Activated CD4-positive, alpha-beta T cell treated with anti-CD3 and anti-CD28 coated beads, Interleukin-2, amount 50 U/mL, for 24 hours (primary cell): ENCODE measurements at places on chromosomes 1 and 21.

- no peak for DNase-seq
Measured at GRCh38 chr1:206114692-206115640, 2.2 kb downstream of the AVPR1B start.

DNA sequence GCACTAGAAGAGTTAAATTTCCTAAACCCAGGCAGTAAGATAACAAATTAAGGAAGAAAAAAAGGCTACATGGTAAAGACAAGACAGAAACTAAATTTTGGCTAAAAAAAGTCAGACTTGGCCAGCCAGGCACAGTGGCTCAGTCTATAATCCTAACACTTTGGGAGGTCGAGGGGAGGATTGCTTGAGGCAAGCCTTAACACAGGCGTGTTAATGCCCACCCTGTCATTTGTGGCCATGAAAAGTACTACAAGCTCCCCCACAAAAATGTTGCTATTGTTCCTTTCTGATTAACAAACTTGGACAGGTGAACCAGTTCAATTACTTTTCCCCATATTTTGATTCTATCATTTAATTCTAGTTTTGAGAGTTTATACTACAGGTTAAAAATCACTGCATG lies 32.3 kb downstream of the UBR4 start:
- no peak for DNase-seq

GRCh38 chr1:199545780-199546179 lies 481.7 kb upstream of the NR5A2 start:
- DNase-seq, result no peak

DNA sequence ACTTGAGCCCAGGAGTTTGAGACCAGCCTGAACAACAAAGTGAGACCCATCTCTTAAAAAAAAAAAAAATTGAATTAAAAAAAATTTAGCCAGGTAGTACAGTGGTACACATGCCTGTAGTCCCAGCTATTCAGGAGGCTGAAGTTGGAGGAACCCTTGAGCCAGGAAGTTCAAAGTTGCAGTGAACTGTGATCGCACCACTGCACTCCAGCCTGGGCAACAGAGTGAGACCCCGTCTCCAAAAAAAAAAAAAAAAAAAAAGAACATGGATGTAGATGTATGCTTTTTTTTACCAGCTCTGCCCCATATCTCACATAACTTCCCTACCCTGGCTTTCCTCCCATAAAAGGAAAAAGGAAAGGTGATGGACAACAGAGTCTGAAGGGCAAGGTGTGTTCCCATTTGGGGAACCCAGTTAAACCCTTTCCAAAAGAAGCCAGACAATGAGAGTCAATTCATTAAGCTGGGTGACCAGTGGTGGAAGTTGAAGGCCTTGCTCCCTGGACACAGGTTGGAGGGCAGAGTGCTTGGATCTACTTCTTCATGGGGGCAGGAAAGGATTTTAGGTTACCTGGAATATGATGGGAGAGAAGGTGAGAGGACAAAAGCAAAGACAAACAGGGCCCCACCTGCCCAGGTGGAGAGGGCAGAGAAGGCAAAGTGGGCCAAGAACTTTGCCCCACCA lies 2.9 kb downstream of the KRTCAP2 start:
- no peak for DNase-seq

- DNase-seq, result peak; percentile 75
Measured at GRCh38 chr1:205711105-205712048, 31.1 kb upstream of the SLC45A3 start.

DNA sequence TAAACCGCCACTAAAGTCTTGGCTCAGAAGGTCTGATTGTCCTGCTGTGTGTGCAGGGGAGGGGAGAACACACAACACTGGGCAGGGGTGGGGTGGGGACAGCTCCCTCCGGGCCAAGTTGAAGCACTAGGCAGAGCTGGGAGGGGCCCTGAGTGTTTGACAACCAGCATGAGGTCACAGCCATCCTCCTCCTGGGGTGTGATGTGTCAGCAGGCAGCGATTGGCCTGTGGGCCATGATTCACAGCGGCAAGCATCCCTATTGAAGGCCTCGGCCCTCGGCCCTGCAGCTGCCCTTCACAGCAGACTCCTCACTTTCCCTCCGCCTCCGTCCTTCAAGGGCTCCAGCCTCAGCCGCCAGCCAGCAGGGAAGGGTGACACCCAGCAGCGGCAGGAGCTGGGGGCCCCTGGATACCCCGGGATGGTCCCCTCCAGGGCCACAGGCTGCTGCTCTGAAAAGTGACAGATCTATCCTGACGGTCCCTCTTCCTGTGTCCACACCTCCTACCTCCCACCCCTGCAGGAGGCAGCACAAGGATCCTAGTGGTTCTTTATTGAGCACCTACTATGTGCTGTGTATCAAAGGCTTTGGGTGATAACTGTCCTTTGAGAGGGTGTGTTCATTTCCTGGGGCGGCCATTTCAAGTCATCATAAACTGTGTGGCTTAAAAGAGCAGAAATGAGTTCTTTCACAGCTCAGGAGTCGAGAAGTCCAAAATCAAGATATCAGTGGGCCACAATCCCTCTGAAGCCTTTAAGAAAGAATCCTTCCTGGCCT lies 66.0 kb upstream of the SLC25A33 start:
- no peak for DNase-seq

- no peak for DNase-seq
Measured at GRCh38 chr1:3349161-3349967, 105.1 kb upstream of the ARHGEF16 start.

GRCh38 chr1:222930070-222930469 lies 115.2 kb downstream of the DISP1 start:
- no peak for DNase-seq

GRCh38 chr1:106876384-106876783 lies 180.1 kb upstream of the PRMT6 start:
- no peak for DNase-seq

DNA sequence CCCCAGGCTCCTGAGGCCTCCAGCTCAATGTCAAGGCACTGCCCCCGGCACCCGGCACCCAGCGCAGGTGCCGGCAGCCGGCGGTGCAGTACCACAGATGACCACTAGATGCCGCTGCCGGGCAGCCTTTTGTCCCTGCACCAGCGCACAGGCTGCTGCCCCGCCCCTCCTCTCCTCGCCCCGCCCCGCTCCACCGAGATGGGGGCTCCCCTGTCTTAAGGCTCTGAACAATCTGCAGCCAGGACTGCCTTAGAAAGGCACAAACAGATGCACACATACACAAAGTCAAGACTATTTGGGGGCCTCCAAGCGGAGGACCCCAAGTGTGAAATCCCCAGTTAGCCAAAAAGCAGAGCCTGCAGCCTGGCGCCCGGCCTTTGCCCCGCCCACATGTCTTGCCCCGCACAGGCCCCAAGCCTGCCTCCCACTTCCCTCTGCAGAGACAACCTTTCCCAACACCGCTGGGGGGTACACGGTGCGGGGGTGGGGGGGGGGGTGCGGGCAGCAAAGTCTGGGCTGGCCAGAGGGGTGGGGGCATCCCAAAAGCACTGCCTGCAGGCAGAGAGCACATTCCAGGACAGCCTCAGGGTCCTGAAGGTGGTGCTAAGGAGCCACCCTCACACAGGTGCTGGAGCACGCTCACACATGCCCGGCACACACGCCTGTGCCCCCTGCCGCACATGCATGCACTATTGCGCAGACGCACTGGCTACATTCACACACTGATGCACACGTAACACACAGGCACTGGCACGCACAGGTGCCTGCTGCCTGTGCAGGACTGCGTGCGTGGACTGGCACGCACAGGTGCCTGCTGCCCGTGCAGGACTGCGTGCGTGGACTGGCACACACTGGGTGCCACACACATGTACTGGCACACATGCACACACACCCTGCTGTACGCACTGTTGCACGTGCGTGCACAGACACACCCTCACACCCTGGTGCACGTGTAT lies 37.1 kb downstream of the ARHGEF16 start:
- peak; percentile 82 for DNase-seq

- no peak for DNase-seq
Measured at GRCh38 chr1:45351508-45351907, 11.3 kb upstream of the MUTYH start.

DNA sequence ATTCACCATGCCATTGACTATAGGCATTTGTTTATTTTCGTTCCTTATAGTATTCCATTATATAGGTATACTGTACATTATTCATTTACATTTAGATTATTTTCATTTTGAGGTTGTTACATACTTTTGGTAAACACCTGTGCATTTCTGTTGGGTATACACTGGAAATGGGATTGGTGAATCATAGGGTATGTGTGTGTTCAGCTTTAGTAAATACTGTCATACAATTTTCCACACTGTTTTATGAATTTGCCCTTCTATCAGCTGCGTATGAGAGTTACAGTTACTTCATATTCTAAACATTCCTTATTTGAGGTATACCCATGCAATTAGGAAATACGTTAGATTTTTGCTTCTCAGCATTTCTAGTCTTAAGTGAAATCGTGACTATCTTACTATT lies 55.1 kb upstream of the FASLG start:
- no peak for DNase-seq

DNA sequence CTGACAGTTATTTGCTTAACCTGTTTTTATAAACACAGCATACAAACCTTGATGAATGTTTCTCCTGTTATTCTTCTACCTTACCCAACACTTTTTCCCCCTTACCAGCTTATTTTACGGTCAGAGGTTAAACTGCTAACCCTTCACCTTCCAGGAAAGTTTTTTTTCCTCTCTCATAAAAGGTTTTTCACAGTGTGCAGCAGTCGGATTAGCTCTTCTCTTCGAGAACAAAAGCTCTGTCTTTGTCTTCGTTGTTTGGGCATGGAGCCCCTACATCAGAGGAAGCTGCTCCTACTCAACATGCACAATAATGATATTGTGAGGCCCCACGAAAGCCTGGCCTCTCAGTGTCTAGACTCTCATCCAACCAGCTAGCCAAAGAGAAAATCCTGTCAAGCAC lies 42.0 kb downstream of the DENND1B start:
- DNase-seq, result no peak

GRCh38 chr1:44653107-44653964 lies 20.9 kb downstream of the TMEM53 start:
- no peak for DNase-seq

DNA sequence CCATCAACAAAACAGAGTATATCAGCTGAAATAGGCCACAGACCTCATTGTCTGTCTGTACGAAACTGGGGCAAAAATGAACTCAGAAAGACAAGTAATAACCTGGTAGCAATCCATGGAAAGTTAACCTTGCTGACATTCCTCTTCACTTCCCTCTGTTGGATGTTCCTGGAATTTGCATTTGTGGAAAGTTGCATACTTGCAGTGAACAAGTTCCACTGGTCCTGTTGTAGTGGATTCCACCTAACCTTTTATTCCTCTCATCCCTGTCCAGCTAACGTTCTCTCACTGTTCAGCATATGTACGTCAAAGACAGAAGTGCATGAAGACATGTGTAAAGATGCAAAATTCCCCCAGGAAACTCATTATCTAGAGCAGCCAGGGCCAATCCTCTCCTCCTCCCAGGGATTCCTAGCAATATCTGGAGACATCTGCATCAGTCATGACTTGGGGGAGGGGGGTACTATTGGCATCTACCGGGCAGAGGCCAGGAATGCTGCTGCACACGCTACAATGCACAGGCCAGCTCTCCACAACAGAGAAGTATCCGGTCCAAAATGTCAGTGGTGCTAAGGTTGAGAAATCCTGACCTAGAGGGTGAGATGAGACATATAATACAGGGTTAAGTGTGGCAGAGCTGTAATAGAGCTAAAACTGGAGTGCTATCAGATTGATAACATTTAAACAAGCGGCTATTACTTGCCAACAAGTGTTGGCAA lies 8.2 kb downstream of the LPAR3 start:
- no peak for DNase-seq

DNA sequence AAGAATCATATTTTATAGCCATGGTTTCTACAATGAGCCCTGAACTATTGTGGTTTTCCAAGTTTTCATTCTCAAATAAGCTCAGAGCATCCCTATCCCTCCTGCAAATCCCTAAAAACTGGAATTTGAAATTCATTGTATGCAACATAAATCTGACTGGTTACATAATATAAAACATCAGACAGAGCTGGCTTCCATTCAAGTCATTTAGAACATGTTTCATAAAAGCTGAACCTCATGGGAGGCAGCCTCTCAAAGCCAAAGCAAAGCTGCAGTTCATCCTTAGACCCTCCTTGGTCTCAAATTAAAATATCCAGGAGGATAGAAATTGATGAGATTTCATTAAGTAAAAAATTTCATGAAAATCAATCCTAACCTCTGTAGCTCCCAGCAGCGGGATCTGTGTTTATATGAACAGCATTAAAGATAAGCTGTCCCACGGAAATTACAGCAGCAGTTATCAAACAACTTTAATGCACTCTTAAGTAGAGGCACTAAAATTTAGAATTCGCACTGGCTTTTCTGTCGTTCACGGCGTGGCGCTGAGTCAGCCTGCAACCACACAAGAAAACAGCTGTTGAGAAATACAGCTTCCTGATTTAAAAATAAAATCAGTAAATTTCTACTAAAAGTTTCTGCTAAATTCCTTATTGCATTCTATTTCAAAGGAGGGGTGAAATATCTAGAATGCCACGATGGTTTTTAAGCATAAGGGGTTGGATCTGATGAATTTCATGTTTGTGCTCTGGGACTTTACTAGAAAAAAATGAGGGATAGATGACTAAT lies 99.9 kb upstream of the TIAM1 start:
- DNase-seq, result no peak

DNA sequence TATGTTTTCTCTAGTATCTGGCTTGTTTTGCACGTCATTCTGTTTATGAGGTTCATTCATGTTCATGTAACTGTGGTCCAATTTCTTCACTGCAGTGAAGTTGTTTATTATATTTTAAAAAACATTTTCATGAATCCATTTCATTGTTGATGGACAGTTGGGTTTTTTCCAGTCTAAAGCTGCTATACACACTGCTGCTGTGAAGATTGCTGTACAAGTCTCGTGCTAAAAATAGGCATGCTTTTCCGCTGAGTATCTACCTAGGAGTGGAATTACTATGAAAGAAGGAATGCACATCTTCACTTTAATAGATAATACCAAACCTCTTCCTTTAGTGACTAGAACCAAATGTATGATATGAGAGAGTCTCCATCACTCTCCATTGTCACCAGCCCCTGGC lies 49.0 kb upstream of the ETS2 start:
- DNase-seq, result no peak

DNA sequence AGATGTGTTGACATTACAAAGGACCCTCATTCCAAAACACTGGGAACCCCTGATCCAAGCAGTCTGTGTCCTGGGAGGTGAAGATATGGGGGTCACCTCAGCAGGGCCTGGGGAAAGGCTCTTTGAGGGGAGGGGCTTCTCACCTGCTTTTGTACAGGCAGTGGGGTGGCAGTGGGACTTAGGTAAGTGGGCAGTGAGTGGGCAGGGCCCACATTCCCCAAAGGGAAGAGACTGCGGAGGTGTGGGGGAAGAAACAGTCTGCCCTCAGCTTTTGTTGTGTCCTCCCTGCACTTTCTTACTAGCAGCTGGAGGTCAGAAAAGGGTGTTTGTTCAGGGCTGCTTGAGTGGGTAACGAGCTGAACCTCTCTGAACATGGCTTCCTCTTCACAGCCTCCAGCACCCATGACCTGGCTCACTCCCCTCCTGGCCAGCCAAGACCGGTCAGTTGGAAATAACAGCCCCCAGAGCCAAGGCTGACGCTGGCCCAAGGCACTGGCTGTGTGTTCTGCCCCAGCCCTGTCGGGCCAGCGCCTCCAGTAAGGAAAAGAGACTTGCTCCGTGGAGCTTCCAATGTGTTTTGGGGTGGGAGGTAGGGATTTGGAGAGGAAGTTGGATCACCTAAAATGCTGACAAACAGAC lies 173.5 kb downstream of the PSMG1 start:
- DNase-seq, result no peak
